Esophagus mucosa (tissue), 1 donor: ENCODE measurements at places on chromosomes 16 and 17.
A peak's percentile ranks its signal among the peaks of the same experiment; 100 is the strongest.

DNA sequence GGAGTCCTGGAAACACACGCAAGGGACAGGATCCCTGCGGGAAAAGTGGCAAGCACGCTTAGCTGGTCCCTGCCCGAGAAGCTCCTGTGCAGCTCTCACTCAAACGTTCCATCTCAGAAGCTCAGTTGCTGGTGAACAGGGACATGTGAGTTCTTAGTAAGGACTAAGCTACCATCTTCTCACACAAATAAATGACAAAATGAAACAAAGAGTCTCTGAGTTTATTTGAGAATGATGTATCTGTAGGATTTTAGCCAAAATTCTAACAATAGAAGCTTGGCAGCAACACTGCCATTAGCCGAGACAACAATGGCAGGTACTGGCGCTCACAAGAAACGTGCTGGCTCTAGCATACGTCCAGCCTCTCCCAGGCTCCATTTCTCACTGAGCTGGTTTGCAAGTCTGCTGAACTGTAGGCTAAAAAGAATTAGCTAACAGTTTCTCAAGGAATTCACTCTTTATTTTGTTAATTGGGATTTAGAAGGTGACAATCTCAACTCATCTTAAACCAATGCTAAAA, 90.2 kb downstream of the VPS53 start:
- ATAC-seq = no peak

DNA sequence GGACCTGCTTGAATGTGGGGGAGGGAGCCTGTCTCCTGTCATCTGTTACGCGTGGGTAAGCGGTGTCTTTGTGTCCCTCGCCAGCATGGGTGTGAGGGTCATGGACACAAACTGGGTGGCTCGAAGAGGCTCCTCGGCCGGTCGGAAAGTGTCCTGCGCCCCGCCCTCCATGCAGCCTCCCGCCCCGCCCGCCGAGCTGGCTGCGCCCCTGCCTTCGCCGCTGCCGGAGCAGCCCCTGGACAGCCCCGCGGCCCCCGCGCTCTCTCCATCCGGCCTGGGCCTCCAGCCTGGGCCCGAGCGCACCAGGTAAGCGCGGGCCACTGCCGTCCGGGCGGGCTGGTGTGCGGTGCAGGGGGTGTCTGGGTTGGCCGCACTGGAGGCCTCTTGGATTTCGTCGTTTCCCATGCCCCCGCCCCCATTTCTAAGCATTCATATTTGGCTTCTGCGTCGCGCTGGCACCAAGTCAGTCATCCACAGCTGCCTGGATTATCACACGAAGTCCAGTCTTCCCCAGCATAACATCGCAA, 43.8 kb downstream of the ELAC2 start:
- ATAC-seq = peak; percentile 13

GRCh38 chr17:2723997-2724783, 12.6 kb upstream of the CLUH start:
- ATAC-seq = peak; percentile 35

- ATAC-seq = no peak
These were observed 32.3 kb downstream of the CLEC16A start for GRCh38 chr16:10976634-10977033.

- ATAC-seq = no peak
These were observed 134.4 kb upstream of the NLRP1 start for GRCh38 chr17:5718726-5719125.

DNA sequence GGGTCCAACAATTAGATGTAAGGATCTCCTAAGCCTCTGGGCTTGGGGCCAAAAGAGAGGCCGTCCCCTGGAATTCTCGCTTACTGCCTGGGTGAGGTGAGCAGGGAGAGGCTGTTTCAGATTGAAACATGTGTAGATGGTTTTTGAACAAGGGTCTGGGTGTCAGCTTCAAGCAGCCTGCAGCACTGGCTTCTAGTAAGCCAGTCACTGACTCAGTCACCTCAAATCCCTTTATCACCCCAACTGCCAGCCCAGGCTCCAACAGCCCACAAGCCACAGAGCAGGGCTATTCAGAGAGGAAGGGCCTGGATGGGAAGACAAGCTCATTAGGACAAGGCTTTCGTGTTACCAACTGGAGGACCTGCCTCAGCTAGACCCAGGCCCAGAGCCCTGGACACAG, 180.2 kb downstream of the CCT6B start:
- no peak for ATAC-seq

DNA sequence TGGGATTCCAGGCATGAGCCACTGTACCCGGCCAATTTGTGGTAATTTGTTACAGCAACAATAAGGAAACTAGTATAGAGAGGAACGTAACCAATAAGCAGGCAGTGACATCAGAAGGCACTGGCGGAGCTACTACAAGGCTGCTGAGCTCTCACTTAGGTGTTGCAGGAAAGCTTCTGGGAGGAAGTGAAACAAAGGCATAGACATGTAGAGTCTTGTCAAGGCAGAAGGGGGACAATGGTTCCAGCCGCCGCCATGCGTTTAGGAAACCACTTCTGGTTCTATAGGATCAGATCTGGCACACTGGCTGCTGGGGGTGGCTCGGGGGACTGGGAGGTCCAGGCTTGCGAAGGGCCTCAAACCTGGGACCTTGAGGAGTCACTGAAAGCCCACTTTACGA, 9.4 kb upstream of the CPSF4L start:
- ATAC-seq = peak; percentile 94

GRCh38 chr17:21166595-21167210, 39.9 kb downstream of the DHRS7B start:
- ATAC-seq = no peak

- ATAC-seq = no peak
These were observed 5.0 kb downstream of the CTF1 start for GRCh38 chr16:30901201-30902028.

DNA sequence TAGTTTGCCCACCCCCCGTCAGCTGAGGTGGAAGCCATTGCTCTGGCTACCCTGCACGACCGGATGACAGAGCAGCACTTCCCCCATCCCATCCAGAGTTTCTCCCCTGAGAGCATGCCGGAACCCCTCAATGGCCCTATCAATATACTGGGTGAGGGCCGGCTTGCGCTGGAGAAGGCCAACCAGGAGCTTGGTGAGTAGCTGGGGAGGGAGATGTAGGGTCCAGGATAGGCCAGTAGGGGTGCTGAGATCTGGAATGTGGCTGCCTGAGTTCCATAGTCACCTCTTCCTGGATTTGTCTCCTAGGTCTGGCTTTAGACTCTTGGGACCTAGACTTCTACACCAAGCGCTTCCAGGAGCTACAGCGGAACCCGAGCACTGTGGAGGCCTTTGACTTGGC, 6.4 kb downstream of the PFAS start:
- ATAC-seq = no peak

DNA sequence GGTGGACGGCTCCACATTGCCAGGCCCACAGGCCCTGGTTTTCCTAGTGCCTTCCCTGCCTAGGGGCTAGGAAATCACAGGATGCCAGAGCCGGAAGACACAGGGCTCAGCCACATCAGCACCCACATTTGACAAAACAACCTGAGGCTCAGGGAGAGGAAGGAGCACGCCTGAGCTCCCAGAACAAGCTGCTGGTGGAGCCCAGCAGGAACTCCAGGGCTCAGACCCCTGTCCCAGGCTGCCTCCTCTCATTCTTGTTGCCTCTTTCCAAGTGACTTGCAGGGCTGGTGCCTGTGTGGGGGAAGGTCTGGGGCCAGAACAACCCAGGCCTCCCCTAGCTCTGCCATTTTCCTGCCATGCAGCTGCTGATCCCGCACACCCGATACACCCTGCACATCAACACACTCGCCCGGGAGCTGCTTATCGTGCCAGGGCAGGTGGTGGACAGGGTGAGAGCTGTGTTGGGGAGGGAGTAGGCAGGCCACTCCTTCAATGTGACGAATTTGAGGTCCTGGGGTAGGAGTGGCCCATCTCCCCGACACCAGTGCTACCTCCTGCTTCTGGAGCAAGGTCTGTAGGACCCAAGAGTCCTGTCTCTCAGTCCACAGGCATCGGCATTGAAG, 7.6 kb downstream of the ALOX15B start:
- ATAC-seq = peak; percentile 17

- no peak for ATAC-seq
These were observed 83.2 kb downstream of the TMC6 start for GRCh38 chr17:78045316-78045715.

DNA sequence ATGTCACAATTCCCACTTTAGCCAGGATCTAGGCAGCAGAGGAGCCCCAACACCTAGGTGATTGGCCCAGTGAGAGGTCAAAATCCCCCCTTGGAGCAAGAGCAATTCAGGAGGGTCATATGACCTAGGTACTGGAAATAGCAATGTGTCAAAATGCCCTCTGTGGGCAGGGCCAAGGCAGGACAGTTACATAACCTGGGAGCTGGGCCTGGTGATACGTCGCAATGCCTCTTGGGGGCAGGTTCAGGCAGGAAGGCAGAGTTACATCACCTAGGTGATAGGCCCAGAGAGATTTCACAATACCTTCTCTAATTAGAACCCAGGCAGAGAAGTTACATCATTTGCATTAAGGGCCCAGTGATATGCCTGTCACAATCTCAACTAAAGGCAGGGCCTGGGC, 1906.3 kb downstream of the TP53TG3F start:
- peak; percentile 80 for ATAC-seq

DNA sequence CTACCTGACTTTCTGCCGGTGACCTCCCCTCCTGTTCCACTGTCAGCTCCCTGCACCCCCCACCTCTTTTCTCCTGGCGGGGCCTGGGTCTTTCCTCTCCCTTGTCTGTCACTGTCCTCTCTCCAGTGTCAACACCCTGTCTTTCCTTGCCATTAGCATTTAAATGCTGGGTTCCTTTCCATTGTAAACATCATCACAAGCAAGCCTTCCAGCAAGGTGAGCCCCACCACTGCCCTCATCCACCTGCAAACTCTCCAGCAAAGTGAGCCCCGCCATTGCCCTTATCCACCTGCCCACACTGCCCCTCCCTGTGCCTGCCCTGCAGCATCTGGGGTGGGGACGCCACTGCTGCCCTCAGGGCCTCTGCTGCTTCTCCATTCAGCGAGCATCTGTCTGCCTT, 195.0 kb downstream of the ENGASE start:
- ATAC-seq = no peak

- no peak for ATAC-seq
These were observed 2.9 kb downstream of the KPNB1 start for GRCh38 chr17:47652570-47652969.

DNA sequence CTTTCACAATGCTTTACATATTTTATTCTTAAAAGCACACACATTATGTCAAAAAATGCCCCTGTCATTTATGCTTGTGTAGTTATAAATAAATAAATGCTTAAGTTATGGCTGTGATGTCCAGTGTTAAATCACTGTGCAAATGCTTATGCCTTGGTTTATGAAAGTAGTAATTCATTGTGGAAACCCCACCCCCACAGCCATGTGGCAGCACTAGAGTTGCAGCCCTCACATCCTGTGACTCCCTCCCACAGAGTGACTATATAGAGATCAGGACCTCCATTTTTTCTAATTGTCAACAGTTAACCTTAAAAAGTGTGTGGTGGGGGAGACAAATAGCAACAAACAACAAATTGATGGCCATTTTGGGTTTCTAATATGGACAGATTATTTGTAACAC, 2.4 kb downstream of the SKAP1 start:
- no peak for ATAC-seq

GRCh38 chr17:40026816-40027613, 11.8 kb downstream of the CSF3 start:
- ATAC-seq = peak; percentile 82

GRCh38 chr17:60627124-60627523, 27.1 kb downstream of the PPM1D start:
- no peak for ATAC-seq

DNA sequence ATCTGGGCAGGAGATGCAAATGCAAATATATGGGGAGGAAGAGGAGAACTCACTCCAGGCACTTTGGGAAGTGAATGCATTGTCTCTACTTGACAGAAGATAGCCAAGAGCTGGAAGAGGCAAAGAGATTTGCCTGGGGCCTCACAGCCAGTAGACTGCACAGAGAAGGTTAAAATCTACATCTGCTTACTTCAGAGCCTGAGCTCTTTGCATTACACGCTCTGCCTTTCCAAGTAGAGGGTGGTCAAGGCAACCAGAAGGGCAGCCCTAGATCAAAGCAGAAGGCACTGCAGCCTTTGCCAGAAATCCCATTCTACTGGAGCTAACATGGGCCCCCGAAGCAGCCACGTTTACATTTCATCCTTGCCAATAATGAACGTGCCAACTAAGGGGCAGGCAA, 407.2 kb upstream of the CCL2 start:
- no peak for ATAC-seq

- ATAC-seq = no peak
These were observed 160.1 kb downstream of the MAP2K4 start for GRCh38 chr17:12180644-12181261.

GRCh38 chr16:75311383-75311938, 60.0 kb upstream of the BCAR1 start:
- ATAC-seq = no peak

DNA sequence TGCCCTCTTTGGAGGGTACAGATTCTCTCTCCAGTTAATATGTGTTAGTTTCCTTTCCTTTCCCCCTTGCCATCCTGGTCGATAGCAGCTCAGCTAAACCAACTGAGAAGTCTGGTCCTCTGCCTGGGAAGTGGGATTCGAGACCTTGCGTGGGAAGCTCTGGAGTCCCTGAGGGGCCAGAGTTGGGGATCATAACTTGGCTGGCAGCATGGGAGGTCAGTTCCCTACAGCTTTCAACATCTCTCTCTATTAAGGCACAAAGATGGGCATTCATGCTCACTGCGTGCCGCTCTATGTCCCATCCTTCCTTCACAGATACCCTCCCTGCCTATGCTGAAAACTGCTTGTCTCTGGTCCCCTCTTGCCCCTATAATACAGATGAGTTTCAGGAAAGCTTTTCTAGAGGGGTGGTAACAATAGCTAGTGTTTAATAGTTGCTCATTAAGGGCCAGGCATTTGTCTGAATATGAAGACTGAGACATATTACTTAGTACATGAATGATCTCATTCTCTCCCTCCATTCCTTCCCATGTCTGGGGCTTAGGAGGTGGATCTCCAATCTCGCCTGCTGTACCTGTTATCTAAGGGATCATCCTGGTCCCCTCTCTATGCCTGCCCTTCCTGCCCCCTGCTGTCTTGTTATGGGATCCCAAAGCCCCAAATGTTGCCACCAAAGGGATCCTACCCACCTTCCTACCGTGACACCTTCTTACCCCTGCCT, 10.8 kb downstream of the THRA start:
- no peak for ATAC-seq

- ATAC-seq = peak; percentile 54
These were observed 53.4 kb downstream of the MFSD11 start for GRCh38 chr17:76791053-76791980.
